ENCODE measurements at places on chromosomes 6 and 20.

DNA sequence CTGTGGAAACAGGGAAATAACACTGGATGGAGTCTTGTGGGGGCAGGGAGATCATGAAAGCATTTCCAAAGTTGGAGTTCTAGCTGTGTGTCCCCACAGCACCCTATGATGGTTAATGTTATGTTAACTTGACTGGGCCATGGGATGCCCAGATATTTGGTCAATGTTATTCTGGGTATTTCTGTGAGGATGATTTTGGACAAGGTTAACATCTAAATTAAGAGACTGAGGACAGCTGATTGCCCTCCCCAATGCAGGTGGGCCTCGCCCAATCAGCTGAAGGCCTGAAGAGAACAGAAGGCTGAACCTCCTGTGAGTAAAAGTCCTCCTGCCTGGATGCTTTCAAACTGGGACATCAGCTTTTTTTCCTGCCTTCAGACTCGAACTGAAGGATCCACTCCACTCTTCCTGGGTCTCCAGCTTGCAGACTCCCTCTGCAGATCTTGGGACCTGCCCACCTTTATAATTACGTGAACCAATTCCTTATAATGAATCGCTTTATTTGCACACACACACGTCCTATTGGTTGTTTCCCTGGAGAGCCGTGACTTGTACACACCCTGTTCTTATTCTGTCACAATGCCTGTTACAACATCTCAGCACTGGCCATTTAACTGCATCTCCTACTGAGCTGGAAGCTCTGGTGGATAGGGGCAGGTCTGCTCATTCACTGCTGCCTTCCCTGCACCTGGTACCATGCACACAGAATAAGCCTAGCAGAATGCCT, 99.5 kb upstream of the IYD start:
- no peak for DNase-seq

DNA sequence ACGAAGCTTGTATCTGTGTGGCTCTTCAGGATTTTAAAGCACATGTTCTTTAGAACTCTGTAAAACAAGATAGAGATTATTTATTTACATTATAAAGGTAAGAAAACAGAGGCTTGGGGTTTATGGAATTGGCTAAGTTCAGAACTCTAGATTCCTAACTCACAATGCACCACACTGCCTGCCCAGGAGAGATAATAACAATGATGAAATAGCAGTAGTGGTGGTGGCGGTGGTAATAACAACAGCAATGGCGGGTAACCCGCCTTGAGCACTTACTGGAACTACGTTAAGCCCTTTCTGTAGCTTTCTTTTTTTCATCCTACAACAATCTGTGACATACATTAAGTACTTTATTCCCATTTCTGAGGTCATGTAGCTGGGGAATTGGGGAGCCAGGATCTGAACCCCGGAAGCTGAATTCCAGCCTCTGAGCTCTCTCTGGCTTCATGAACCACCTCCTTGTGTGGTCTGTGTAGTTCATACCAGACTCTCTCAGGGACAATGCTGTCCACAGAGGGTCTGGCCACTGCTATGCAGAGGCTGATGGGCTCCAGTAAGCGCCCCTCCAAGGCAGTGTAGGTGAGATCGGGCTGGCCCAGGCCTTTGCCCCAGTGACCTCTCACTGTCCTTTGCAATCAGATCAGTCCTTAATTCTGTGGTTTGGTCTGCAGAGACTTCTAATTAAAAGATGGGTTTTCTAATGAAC, 260.9 kb downstream of the SLC24A3 start:
- DNase-seq = no peak

GRCh38 chr6:145895802-145896201, 68.4 kb downstream of the SHPRH start:
- peak; percentile 52 for DNase-seq

DNA sequence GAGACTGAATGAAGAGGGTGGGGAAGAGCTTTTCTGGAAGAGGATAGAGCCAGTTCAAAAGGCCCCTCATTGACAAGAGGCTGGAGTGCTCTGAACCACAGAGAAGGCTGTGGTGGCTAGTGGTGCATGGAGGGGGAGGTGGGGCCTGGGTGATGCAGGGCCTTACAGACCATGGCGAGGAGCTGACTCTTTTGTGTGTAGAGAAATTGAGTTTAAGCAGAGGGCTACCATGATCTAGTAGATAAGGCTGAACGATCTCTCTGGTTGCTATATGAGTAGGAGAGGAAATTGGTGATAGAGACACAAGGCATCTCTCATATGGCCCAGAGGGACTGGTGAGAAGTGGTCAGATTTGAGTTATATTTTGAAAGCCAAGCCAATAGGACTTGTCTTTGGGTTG, 137.6 kb downstream of the UST start:
- DNase-seq = no peak

DNA sequence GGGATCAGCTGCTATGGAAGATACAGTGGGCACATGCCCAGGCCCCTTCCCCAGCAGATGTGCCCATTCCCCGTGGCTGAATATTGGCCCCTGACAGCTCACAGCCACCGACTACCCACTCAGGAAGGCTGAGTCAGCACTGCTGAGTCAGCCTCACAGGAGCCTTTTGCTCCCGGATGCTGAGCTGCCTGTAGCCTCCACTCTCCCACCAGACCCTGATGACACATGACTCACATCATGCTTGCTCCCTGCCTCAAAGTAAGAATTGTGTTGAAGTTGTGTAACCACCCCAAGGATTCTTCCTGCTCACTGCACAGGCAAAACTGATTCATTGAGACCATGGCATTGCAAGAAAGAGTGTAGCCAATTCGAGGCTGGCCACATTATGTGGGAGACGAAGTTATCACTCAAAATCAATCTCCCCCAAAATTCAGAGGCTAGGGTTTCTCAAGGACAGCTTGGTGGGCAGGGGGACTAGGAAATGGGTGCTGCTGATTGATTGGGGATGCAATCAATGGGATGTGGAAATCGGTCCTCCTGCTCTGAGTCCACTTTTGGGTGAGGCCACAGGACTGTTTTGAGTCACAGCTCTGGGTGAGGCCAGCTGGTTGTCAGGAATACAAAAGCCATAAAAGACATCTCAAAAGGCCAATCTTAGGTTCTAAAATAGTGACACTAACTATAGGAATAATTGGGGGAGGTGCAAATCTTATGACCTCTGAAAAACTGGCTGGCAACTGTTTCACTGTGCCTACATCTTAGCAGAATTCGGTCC, 556.6 kb upstream of the CDH4 start:
- DNase-seq = peak; percentile 80

DNA sequence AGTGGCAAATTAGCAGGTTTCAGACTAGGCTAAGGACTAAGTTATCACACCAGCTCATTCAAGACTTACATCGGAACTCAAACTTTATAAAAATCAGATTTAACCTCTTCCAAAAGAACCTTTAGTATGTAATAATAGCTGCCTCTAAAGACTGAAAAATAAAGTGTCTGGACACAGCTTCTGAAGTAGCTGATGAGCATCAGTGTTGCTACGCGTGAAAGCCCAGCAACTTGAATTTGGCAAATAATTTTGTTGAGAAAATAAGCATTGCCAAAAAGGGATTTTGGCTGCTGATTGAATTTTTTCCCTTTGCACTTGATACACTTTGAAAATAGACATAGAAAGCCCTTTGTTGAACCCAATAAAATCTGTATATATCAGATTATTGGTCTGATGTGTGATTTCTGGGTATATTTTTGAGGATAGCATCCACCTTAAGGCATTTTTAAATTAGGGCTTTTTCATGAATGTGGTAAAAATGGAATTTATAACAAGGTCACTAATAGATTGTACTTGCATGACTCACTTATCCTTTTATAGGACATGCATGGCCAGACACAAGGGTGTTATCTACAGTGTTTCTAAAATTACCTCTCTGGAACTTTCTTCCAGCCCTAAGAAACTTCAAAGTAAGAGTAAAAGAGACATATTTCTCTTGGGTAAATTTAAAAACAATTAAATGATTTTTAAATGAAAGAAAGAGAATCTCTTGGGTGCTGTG, 350.4 kb downstream of the TENT5A start:
- peak; percentile 1 for DNase-seq

DNA sequence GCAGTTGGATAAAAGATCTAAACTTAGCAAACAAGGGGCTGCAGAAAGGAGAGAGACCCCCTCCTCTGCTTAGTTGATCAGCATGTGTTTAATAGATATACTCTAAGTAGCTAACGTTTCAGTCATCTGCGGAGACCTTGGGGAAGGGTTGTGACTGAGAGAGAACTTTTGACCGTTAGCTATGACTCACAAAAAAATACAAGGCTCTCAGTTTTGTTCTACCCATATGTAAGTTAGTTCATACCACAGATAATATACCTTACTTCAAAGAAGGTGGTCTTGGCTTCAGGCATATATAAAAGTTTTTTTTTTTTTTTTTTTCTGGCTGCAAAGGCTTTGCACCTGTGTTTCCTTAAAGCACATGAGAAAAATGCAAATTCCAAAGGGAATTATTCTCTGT, 258.9 kb downstream of the GJA1 start:
- peak; percentile 81 for DNase-seq

- peak; percentile 51 for DNase-seq
Measured at GRCh38 chr6:107819964-107820337, 4.2 kb downstream of the SCML4 start.

DNA sequence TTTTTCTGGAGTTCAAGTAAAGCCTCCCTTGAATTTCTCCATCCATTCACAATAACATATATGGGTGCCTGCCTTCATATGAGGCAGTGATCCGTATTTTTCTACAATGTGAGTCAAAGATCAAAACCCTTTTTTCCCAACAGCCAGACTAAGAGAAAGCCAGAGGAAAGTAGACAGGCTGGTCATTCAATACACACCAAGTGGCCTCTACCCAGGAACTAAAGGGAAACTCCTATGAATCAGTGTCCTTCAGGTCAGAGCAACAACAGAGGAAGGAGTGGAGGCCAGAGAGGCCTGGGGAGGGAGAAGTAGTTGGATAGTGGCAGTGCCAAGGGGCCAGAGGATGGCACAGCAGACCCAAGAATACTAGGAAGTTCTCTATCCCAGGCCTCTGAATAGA, 23.8 kb downstream of the SIM1 start:
- peak; percentile 25 for DNase-seq

GRCh38 chr20:49360242-49360968, 82.5 kb upstream of the ZNFX1 start:
- DNase-seq = no peak

GRCh38 chr6:126526547-126526946, 186.6 kb downstream of the CENPW start:
- DNase-seq = no peak

DNA sequence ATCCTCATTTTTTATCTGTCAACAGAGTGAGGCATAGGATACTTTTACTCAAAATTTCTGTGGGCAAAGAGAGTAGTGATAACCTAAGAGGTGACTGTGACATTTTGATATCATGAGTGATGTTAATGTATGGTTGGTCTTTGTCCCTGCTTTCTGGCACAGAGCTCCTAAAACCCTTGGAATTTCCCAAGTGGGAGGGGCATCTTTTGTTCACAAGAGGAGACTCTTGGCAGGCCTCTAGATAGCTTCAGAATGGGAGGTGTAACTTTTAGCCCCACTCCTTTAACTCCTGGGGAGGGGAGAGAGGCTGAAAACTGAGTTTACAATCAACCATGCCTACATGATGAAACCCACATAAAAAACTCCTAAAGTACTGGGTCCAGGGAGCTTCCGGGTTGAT, 527.8 kb downstream of the RFPL4B start:
- no peak for DNase-seq

DNA sequence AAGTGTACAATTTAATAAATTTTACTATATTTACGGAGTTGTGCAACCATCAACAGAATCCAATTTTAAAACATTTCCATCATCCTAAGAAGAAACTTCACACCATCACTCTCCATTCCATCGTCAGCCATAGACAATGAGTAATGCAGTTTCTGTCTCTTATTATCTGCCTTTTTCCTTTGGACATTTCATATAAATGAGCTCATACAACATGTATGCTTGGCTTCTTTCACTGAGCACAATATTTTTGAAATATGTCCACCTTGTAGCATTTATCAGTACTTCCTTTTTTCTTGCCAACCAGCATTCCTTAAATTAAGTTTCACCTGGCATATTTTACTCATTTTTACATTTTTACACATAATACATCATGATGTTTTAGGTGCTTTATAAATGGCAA, 22.7 kb upstream of the HIVEP1 start:
- DNase-seq = peak; percentile 12

GRCh38 chr6:22020299-22021003, 276.4 kb downstream of the PRL start:
- DNase-seq = no peak

GRCh38 chr6:5214570-5215052, 46.1 kb downstream of the LYRM4 start:
- DNase-seq = peak; percentile 50

DNA sequence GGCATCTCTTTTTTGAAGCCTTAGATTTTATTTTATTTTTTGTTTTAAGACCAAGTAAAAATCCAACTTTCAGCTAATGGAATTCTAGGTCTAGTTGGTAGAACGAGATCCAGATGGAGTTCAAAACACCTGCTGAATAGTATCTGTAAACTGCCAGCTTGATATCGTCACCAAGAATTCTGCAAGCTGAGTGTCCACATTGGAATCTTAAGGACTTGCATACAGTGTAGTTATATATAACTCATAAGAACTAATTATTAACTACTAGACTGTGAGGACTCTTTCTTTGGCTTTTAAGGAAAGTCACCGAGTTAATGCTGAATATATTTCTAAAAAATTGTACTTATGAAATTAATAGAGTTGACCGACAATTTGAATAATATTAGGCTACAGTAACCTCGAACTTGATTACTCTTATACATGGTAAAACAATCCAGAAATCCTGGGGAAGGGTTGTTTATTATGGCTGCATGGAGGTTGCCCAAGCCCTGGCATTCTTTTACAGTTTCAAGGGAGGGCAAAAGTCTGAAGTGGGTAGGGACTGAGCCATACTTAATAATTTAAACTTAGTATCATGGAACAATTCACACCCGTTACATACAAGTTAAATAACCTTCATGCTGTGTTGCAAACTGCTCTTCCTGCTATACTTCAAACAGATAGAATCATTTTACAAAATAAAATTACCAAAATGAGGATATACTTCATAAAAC, 553.9 kb downstream of the PTPRT start:
- DNase-seq = no peak

- peak; percentile 44 for DNase-seq
Measured at GRCh38 chr6:134176264-134176975, 124.0 kb upstream of the SLC2A12 start.

- DNase-seq = no peak
Measured at GRCh38 chr20:24954566-24954965, 5.5 kb downstream of the CST7 start.

DNA sequence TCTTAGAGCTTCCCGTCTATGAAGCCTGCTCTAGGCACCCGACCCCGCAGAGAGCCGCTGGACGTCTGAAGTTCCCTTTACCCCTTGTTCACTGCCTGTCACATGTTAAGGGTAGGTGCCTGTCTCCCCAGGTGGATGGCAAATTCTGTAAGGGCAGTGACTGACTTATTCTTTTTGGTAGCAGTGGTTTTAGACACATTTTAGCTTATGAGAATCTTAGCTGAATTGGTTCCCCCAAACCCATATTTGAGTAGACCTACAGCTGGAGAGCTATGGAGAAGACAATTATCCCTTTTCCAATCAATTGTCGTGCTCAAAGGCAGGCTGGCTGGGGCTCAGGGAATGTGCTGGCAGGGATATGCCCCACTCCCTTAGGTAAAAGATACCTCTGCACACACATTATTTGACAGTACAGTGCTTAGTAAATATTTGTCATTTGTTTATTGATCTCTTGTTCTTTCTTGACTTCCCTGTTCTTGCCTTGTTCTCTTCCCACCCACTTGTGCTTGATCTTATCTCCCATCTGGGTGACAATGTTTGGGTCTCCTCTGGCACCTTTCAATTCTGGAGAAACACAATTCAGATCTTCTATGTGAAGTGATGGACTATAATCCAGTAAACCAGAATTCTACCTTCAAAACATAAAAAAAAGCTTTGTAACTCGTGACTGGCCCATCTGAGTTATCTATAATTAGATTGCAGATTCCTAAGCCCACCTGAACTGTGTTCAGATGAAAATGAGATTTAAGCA, 114.3 kb upstream of the SLC2A12 start:
- DNase-seq = peak; percentile 3

All from ELR (cell line).